ENCODE measurements at places on chromosomes 5 and 9.

DNA sequence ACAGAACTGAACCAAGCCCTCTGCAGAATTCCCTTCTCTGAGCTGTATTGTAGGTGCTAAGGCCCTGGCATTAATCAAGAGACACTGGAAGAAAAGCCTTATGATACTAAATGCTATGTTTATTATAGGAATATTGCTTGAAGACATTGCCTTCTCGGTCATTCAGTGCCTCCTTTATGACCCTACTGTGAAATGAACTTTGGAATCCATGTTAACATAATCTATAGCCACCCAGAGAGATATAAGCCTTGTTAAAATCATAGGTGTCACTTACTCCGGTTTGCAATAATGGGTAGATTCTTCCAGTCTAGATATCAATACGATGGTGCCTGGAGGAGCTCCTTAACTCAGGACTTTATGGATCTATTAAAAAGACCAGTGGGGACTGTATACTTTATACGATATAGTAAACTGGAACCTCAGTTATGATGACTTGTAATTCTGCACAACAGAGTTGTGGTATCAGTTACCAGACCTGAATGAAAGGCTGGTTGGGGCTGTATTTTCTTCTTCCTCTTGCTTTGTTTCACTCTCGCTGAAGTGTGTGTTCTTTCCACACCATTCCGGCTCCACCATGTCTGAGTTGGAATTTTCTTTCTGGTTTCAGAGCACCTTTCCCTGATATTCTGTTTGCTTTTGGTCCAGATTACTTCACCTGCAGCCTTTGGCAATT is 154.5 kb downstream of the DROSHA start:
- no peak for DNase-seq

DNA sequence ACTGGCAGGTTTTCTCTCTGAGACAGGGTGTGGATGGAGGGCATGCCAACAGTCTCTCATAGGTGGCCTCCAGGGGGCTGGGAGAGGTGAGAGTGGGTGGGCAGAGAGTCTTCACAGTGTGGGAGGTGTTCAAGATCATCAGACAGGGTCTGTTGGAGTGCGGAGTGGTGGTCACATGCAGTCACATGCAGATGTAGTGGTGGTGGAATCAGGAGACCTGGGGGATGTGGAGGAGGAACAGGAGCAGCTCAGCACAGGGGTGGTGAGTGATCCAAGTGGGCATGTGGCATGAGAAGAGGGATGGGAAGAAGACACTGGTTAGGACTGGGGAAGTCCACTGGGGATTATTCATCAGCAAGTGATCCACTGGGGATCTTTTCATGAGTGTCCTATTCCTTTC is 5.8 kb downstream of the GM2A start:
- no peak for DNase-seq

DNA sequence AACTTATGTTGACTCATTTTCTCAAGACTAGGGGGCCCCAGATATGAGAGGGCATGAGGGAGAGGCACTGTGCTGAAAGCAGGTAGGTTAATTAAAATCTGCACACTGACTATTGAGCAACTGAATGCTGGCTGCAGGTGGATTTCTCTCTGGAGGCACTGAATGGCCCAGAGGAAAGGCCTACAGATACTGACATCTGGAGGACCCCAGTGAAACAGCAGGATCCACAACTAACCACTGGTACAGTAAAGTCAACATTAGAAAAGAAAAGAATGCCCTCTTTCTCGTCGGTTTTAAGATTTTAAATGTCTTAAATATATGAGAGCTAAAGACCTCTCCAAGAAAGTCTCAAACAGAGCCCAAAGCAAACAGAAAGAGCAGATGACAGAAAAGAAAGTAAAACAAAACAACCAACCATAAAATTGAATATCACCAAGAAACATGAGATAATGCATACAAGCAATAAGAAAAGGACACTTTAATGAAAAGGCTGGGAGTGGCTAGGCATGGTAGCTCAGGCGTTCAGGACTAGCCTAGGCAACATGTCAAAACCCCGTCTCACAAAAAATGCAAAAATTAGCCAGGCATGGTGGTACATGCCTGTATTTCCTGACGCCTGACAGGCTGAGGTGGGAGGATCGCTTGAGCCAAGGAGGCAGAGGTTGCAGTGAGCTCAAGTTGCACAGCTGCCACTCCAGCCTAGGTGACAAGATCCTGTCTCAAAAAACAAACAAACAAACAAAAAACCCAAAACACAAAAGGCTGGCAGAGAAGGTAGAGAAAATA is 43.3 kb downstream of the PUM3 start:
- DNase-seq: no peak

DNA sequence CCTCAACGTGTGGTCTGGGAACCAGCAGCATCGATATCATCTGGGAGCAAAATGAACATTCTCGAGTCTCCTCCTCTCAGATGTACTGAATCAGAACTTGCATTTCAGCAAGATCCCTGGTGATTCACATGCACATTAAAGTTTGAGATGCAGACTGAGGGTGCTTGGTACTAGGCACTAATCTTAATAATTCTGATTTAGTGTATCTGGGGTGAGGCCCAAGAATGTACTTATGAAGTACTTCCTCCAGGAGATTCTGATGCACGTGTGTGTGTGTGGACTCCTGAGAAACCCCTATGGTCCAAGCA is 56.2 kb upstream of the EQTN start:
- no peak for DNase-seq

DNA sequence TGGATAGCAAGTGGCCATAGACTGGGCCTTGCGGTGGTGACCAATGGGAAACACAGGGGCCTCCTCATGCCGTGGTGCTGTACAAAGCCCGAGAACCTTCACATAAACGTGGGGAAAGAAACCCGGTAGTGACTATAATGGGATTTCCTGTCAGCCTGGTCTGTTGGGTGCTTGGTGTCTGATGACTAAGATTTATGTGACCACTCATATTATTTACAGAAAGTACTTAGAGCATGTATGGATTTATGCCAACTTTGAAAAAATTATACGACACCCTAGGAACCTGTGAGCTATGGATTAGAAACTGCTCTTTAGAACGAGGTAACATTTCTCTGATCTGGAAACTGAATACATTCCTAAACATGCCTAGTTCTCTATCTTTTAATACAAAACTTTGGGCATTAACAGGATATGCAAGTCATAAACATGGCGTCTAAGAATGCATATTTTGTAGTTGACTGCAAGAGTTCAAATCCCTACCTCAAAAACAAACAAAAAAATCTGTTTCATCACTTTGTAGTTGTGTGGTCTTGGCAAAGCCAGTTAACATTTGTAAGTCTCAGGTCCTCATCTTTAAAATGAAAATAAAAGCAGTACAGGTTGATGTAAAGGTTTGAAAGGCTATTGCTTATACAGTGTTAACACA is 85.4 kb downstream of the TMEM167A start:
- no peak for DNase-seq

DNA sequence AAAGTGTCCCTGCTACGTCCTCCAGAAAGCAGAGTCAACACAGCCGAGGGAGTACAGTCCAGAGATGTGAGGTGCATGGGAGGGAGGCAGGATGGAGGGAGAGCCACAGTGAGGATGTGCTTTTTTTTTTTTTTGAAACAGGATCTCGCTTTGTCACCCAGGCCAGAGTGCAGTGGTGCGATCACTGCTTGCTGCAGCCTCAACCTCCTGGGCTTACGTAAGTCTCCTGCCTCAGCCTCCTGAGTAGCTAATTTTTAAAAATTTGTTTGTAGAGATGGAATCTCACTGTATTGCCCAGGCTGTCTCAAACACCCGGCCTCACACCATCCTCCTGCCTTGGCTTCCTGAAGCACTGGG is 33.2 kb upstream of the ALDH1B1 start:
- no peak for DNase-seq

GRCh38 chr5:145008876-145009530 is 826.1 kb downstream of the PRELID2 start:
- DNase-seq: no peak

DNA sequence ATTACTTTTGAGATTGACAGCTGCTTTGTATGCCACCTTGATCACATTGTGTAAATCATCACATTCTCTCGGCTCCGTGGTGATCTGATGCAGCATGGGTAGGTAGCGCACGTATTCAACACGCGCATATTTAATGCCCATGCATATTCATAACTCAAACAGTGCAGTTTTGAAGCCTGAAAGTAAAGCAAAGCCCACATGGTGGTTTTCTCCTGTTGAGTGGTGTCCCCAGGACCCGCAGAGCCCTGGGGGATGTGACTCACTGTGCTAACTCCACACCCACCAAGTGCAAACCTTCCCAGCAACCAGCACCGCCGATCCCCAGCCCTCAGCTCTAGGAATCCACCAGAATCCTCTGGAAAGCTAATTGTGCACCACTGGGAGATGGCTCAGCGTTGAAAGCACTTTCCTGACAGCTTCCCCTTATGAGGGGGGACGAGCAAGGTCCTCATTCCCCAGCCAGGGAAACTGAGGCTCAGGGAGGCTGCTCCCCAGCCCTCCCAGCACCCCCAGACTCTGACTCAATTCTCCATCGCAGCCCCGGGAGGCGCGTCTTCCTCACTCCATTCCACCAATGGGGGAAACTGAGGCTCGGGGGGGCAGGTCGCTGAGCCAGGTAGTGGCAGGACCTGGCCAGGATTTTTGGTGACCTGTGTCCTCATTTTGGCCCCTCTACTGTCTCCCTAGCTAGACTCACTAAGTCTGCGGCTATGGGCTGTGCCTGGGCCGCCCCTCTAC is 46.4 kb downstream of the SARDH start:
- DNase-seq: no peak

DNA sequence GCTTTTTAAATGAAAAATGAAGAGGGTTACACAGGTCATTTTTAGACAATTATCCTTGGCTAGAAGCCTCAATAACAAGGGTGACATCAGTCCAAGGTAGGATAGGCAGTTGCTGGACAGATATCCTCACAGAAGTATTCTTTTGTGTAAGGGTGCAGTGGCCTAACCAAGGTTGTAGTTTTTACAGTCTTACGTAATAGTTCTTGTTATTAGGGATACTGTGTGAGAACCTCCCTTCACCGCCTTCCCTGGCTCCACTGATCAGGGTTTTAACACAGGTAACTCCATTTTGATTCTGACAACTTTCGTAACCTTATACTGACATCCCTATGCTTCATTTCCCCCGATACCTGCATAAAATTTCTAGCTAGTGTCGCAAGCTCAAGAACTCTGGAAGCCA is 8.7 kb upstream of the CAPSL start:
- DNase-seq: no peak

DNA sequence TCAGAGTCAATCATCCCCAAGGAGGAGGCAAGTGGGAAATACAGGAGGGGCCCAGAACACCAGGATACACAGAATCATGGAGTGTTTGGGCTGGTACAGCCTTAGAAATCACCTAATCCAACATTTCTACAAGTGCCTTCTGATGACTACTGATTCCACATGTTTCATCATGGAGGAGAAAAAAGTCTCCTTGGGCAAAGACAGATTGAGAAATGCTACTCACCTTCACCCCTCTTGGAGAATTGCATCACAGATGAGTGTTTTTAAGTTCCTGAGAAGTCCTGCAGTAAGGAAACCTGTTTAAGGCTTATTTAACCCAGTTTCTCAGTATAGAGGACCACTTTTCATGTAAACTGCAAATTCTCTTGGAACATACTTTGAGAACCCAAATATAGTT is 2.2 kb upstream of the SLIT3 start:
- no peak for DNase-seq

GRCh38 chr9:121286973-121287741 is 19.2 kb downstream of the GSN start:
- DNase-seq: no peak

DNA sequence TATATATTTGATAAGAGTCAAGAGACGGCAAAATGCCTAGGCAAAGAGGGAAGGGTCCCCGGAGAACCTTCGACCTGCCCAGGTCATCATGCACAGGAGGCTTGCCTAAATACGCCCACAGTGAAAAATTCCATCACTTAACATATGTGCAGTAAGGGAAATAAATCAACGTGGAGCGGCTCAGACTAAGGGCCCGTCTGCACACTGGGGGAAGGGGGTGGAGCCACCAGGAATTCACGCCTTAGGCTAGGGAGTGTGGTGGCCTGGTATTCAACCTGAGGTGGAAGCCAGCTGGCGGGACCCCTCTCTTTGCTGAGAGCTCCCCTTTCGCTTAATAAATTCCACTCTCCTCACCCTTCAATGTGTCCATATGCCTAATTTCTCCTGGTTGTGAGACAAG is 8.3 kb downstream of the PTBP3 start:
- no peak for DNase-seq

GRCh38 chr9:6901180-6901579 is 143.4 kb downstream of the KDM4C start:
- DNase-seq: no peak

DNA sequence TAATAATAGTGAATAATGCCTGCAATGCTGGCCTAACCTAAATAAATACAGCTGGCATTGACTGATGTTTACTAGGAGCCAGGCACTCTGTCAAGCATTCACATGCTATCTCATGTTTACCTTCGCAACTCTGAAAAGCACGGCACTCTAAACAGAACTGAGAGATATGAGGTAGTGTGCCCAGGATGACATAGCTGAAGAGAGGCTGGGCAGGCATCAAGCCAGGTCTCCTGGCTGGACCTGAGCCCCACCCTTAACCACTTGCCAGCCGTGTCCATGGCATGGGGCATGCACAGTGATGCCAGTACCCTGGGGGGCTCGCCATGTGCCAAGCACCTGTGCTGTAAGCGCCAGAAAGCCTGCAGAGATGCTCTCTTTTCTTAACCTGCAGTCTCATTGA is 119.4 kb upstream of the MVB12B start:
- no peak for DNase-seq

- DNase-seq: no peak
Measured at GRCh38 chr5:169988947-169989346, 8.7 kb upstream of the INSYN2B start.

DNA sequence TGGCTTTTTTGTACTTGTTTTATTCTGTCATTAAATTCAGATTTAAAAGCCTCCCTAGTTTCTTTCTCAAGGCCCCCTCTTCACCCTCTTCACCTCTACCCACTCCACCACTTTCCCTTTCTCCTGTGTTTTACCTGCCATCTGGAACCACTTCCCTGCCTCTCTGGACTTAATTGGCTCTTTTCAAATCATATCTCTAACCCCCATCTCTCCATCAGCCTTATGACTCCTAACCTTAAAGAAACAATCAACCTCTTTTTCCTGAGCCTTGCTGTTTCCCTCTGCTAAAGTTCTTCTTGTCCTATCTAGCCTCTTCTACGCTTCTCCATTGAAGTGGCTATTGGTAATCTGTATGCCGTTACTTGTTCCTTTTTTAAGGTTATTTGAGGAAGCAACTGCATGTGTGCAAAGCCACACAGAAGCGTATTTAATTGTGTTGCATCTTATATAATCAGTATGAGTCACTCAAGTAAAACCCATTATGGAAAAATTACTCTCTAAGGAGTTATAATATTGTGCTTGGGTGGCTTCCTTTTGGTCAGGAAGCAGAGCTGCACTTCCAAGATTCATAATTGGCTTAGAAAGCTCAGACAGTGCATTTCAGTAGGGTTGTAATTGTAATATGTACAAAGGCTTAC is 653.6 kb upstream of the ITGA1 start:
- DNase-seq: no peak

Measured in GM10248 (cell line).